ENCODE measurements at places on chromosomes 16 and 17. TPM values are rescaled to one million over a fixed set of nuclear protein-coding genes. Genes with fewer than 3 reads are reported as not detected.

CCL2 gene
- polyA plus RNA-seq: not detected

CMTM2 gene
- polyA plus RNA-seq: not detected

TMEM100 gene
- polyA plus RNA-seq: not detected

VAT1 gene
- polyA plus RNA-seq: 5.5 TPM

LITAFD gene
- polyA plus RNA-seq: not detected

SMTNL2 gene
- polyA plus RNA-seq: not detected

KRTAP17-1 gene
- polyA plus RNA-seq: not detected

TSEN54 gene
- 4.3 TPM for polyA plus RNA-seq

TBC1D3G gene
- 0.18 TPM for polyA plus RNA-seq

CNTROB gene
- polyA plus RNA-seq: 3.7 TPM

KRTAP3-1 gene
- polyA plus RNA-seq: not detected

MMP2 gene
- polyA plus RNA-seq: 1.8 TPM

SLC5A2 gene
- polyA plus RNA-seq: 8.3 TPM

MILR1 gene
- not detected for polyA plus RNA-seq

PPY gene
- not detected for polyA plus RNA-seq

GAST gene
- polyA plus RNA-seq: not detected

NOTUM gene
- polyA plus RNA-seq: not detected

IKZF3 gene
- 0.10 TPM for polyA plus RNA-seq

KIAA0513 gene
- polyA plus RNA-seq: 5.5 TPM

CHST5 gene
- 0.14 TPM for polyA plus RNA-seq

BCAR1 gene
- 6.9 TPM for polyA plus RNA-seq

NPB gene
- polyA plus RNA-seq: not detected

HSF5 gene
- not detected for polyA plus RNA-seq

CCL4L2 gene
- not detected for polyA plus RNA-seq

ZSCAN10 gene
- polyA plus RNA-seq: not detected

KRTAP9-2 gene
- polyA plus RNA-seq: not detected

DNAAF1 gene
- 2.7 TPM for polyA plus RNA-seq

C17orf113 gene
- 2.4 TPM for polyA plus RNA-seq

HBA2 gene
- polyA plus RNA-seq: 48.0 TPM

NACA2 gene
- 0.53 TPM for polyA plus RNA-seq

TSPAN10 gene
- 0.94 TPM for polyA plus RNA-seq

NOB1 gene
- 5.5 TPM for polyA plus RNA-seq

KRTAP4-5 gene
- polyA plus RNA-seq: not detected

GOT2 gene
- 192 TPM for polyA plus RNA-seq

LIG3 gene
- 10.0 TPM for polyA plus RNA-seq

Data from Purkinje cell (primary cell).